ENCODE measurements at places on chromosomes 3 and 15. TPM values are rescaled to one million over a fixed set of nuclear protein-coding genes. Genes with fewer than 3 reads are reported as not detected.

DNA sequence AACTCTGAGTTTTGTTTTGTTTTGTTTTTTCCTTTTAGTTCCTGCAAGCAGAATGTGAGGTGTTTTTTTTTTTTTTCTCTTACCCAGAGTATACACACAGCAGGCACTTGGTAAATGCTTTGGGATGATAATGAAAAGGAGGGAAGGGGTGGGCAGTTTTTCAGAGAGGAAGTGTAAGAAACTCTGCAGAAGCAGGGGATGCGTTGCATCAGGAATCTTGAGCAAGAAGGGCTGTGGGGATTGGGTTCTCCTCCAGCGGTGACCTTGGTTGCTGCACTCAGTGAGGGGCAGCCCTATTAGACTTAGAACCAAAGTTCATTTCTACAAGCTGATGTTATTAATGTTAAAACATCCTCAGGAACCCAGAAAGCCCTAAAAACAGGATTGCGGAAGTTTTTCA is 32.2 kb upstream of the TMEM158 start:
- no peak for DNase-seq
- no peaks in the 10 kb centered on the region for H3K4me1 ChIP-seq
- H3K27me3 ChIP-seq = peaks cover 11% of the 10 kb centered on the region
- no peak overlapping the region for H3K27ac ChIP-seq
- no peak overlapping the region for H3K4me3 ChIP-seq
- H3K36me3 ChIP-seq = no peaks in the 10 kb centered on the region

The TMCO5A gene
- not detected for total RNA-seq

The ATP13A4 gene
- total RNA-seq = 7.1 TPM

The GOLGA8J gene
- 0.36 TPM for total RNA-seq

GRCh38 chr3:125645616-125646015 is 50.3 kb upstream of the OSBPL11 start:
- no peak overlapping the region for H3K4me3 ChIP-seq
- H3K36me3 ChIP-seq = no peaks in the 10 kb centered on the region
- no peak for DNase-seq
- no peaks in the 10 kb centered on the region for H3K27me3 ChIP-seq

- H3K27me3 ChIP-seq = peaks cover 6% of the 10 kb centered on the region
- no peak overlapping the region for H3K27ac ChIP-seq
- no peaks in the 10 kb centered on the region for H3K36me3 ChIP-seq
- no peak for DNase-seq
- H3K4me3 ChIP-seq = no peak overlapping the region
- no peaks in the 10 kb centered on the region for H3K4me1 ChIP-seq
These were observed 15.3 kb downstream of the HESX1 start for GRCh38 chr3:57184526-57184925.

GRCh38 chr3:149534671-149535332 is 60.3 kb downstream of the TM4SF4 start:
- peaks cover 17% of the 10 kb centered on the region for H3K27me3 ChIP-seq
- H3K36me3 ChIP-seq = no peaks in the 10 kb centered on the region
- no peaks in the 10 kb centered on the region for H3K4me1 ChIP-seq
- no peak for DNase-seq
- H3K4me3 ChIP-seq = no peak overlapping the region

DNA sequence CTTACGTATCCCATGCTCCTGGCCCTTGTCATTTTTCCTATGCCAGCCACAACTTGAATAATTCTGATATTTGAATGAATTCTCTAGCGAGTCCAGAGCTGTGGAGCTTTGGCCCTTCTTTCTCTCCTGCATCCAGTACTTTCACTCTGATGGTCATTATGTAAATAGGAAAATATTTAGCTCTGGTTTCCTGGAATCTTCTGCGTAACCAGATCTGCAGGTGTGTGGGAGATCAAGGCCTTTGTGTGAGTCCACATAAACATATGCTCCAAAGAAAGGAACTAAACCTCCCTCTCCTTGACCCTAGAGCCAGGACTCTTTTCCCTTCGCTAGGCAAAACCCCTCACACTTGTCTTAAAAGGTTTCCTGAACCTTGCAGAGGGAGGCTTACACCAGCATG is 132.5 kb upstream of the THBS1 start:
- no peaks in the 10 kb centered on the region for H3K4me1 ChIP-seq
- H3K36me3 ChIP-seq = no peaks in the 10 kb centered on the region
- H3K27me3 ChIP-seq = peaks cover 13% of the 10 kb centered on the region
- no peak overlapping the region for H3K27ac ChIP-seq
- DNase-seq = no peak
